ENCODE measurements at places on chromosomes 12 and 14. TPM values are rescaled to one million over a fixed set of nuclear protein-coding genes. Genes with fewer than 3 reads are reported as not detected.

Gene IFT81
- total RNA-seq, result 3.7 TPM

DNA sequence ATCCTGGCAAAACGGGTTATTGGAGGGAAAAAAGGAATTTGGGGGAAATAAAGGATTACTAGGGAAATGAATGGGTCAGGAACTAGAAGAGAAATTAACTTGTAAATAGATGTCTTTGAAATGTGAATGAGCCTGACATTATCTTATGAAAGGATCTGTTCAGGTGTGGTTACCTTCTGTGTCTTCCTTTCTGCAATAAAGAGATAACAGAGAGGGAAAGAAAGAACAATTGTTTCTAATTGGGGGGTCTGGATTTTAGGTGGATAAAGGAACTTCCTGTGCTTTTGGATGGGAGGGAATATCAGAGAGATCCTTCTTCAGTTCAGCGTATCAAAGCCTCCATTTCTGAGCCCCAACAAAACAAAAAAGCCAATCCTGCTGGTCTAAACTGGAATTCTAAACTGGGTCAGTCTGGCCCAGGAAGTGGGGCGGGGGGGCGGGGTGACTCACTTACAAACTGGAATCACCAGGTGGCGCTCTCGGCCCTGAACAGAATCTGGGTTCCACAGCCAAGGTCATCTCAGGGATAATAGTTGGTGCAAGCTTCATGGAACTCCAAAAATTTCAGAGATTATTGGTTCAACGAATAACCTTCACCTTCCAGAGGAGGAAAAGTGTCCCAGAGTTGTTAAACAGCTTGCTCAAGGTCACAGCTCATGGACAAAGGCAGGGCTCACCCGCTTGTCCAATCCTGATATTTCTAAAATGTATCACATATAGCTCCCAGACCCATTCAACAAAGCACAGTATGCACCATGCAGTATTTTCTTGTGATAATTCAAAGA, 15.2 kb upstream of the PEBP1 start:
- H3K27me3 ChIP-seq, result no peaks in the 10 kb centered on the region
- peaks cover 4% of the 10 kb centered on the region for H3K4me1 ChIP-seq
- DNase-seq, result peak; percentile 44
- no peaks in the 10 kb centered on the region for H3K36me3 ChIP-seq
- peak overlapping the region; percentile 40 for H3K27ac ChIP-seq

DNA sequence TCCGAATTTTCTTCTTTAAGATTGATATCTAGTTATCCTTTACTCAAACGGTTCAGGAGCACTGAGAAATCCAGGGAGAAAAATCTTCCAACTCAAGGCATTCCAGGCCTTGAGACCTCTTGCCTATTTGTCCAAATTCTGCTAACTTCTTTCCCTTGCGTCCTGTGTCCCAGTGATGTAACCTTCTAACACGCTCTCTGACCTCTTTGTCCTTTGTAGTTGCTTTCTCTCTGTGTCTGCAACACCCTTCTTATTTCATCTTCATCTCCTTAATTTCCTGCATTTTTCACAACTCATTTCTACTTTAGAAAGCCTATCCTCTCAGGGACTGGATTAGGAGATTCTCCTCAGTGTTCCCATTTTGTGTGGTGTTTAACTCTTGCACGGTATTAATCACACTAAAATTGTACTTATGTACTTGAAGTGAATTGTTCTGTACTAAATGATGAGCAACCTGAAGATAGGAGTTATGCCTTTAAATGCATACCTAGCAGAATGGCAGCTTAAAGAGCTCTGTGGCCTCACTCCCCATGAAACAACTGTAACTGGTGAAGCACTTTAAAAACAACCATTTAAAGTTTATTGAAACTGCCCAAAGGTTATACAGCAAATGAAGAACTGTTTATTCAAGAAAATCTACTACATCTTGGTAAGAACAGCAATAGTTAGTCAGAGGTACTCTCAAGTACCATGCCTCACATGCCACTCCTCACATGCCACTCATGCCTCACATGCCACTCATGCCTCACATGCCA, 7.4 kb upstream of the SNAPC1 start:
- H3K4me3 ChIP-seq, result no peak overlapping the region
- H3K4me1 ChIP-seq, result peaks cover 5% of the 10 kb centered on the region
- no peaks in the 10 kb centered on the region for H3K27me3 ChIP-seq

DNA sequence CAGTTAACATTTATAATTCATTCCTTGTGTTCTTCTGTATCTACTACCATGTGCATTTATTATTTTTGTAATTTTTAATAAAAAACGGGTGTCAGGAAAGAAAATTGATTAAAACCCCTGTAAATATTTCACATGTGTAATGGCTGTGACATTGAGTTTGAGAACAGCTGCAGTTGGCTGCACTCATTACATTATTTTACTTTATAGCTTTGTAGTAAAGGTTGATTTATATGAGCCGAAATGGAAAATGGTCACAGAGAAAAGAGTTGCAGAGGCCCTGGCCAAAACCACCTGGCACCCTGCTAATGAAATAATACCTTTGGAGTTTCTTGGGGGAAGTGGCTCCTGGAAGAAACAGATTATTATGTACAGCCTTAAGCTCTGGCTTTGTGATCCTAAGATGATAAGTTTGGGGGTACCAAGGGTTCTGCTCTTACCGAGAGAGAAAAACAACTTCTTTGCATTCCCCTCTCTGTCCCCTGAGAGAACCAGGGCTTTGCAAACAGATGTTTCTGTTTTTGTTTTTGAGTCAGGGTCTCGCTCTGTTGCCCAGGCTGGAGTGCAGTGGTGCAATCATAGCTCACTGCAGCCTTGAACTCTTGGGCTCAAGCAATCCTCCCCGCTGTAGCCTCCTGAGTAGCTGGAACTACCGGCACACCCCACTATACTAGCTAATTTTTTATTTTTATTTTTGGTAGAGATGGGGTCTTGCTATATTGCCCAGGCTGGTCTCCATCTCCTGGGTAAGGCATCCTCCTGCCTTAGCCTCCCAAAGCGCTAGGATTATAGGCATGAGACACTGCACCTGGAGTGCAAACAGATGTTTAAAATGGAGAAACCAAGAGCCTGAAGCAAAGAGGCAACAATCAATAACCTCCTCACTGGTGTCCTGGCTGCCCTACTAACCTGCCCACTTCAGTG, 9.7 kb upstream of the DYNLL1 start:
- no peak overlapping the region for H3K27ac ChIP-seq
- no peaks in the 10 kb centered on the region for H3K36me3 ChIP-seq
- H3K4me1 ChIP-seq, result peaks cover 8% of the 10 kb centered on the region
- no peaks in the 10 kb centered on the region for H3K27me3 ChIP-seq
- DNase-seq, result no peak

DNA sequence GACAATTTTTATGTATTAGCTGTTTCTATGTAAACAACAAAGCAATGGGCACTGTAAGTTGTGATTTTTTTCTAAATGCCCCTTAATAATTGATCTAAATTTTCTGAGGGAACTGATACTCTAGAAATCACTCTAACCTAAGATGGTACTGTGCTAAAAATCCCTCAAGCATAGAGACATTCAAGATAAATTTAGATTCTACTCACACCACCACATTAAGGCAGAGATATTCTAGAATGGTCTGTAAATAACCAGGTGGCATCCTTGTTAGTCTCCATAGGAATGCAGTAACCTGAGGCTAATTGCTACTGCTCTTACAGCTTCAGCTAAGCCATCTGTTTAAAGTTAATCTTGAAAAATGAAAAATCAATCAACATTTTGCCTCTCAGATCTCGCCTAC, 87.3 kb downstream of the SLC41A2 start:
- no peaks in the 10 kb centered on the region for H3K27me3 ChIP-seq
- no peak overlapping the region for H3K4me3 ChIP-seq
- no peak for DNase-seq
- no peaks in the 10 kb centered on the region for H3K36me3 ChIP-seq
